ENCODE measurements at places on chromosomes 11 and 22. TPM values are rescaled to one million over a fixed set of nuclear protein-coding genes. Genes with fewer than 3 reads are reported as not detected.

Gene FOSL1
- polyA plus RNA-seq: 107 TPM

Gene SPDYC
- polyA plus RNA-seq: not detected

Gene OR8K3
- polyA plus RNA-seq: not detected

Gene MS4A8
- polyA plus RNA-seq: not detected

Gene NPAS4
- 0.77 TPM for polyA plus RNA-seq

Gene TREH
- not detected for polyA plus RNA-seq

Gene CEP126
- 0.83 TPM for polyA plus RNA-seq

Gene OR2AG2
- 0.22 TPM for polyA plus RNA-seq

Gene CABP4
- not detected for polyA plus RNA-seq

Gene DDI1
- polyA plus RNA-seq: not detected

Gene OR2D2
- polyA plus RNA-seq: not detected

Gene APOA4
- not detected for polyA plus RNA-seq

Data from IMR-90 (cell line).